ENCODE measurements at places on chromosomes 3 and 15. TPM values are rescaled to one million over a fixed set of nuclear protein-coding genes. Genes with fewer than 3 reads are reported as not detected.
A peak's percentile ranks its signal among the peaks of the same experiment; 100 is the strongest.

DNA sequence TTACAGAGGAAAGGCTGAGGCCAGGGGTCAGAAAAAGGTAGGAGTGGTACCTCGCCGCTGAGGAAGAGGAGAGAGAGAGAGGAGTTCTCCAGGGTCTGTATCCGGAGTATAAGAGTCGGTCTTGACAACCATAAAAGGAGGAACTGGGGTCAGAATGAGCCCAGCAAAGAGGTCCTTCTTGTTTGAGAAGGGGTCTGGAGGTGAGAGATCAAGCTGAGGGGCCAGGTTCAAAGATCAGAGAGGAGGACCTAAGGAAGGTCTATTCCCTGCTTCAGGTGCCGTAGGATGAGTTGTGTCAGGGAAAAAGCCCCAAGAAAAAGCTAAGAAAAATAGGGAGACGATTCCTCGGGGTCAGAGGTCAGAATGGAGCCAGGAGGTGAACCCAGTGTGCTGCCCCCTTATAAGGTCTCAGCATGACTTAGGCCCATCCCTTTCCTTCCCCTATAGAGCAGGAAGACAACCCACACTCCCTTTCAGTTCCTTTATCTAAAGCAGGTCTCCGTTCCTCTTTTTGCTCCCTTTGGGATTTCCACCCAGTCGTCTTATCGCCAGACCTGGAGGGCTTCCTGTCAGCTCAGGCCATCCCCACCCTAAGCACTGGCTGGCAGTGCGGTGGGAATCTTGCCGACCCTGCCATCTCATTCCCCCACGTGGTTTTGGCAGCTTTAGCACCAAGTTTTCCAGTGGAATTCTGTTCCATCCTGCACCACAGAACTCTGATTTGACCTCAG, 651 bp downstream of the MTMR14 start:
- DNase-seq: no peak

GRCh38 chr3:157064402-157064801, 95.5 kb downstream of the CCNL1 start:
- no peak for DNase-seq

- no peak for DNase-seq
Measured at GRCh38 chr3:66713921-66714320, 213.1 kb upstream of the LRIG1 start.

RAB6B gene
- total RNA-seq: 8.9 TPM

DNA sequence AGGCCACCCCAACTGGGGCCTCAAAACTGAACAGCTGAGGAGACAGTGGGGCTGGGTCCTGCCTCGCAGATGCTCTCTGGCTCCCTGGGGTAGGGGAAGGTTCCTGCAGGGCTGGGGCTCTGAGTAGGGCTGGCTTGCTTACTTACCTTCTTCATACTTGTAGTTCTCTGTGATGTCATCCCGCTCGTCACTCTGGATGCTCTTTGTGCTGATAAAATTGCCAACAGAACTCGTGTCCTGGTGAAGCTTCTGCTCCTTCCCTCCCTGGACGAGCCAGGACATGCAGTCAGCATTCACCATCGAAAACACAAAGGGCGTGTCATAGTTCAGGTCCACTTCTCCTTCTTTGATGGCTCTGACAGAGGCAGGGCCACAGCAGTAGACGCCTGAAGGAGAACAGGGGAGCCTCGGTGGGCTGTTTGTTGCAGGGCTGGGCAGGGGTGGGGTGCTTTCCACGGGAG, 17.9 kb upstream of the EPB42 start:
- no peak for DNase-seq

CISH gene
- 8.6 TPM for total RNA-seq

TNFAIP8L3 gene
- 151 TPM for total RNA-seq

DNA sequence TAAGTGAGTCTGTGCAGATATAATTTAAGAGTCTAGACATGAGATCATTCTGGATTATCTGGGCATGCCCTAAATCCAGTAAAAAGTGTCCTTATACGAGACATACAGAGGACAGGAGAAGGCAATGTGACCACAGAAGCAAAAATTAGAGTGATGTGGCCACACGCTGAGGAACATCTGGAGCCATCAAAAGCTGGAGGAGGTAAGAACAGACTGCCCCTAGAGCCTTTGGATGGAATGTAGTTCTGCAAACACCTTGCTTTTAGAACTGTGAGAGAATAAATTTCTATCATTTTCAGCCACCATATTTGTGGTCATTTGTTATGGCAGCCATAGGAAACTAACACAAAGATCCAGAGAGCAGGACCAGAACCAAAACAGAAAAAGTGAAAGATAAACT, 41.0 kb downstream of the CD200 start:
- DNase-seq: no peak

DNA sequence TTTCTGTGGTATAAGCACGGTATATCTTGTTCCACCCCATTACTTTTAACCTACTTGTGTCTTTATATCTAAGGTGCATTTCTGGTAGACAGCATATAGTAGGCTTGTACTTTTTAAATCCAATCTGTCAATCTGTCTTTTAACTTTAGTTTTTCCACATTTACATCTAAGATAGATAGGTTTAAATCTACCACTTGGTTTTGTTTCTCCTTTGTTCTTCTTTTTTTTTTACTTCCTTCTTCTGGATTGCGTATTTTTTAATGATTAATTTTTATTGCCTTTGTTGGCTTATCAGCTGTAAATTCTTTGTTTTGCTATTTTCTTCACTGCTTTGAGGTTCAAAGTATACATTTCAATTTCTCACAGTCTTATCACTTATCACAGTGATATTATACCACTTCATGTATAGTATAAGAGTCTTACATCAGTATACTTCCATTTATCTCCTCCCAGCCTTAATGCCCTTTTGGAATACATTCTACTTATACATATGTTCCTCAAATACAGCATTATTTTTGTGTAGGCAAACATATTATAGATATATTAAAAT, 31.0 kb downstream of the IQCB1 start:
- no peak for DNase-seq

DNA sequence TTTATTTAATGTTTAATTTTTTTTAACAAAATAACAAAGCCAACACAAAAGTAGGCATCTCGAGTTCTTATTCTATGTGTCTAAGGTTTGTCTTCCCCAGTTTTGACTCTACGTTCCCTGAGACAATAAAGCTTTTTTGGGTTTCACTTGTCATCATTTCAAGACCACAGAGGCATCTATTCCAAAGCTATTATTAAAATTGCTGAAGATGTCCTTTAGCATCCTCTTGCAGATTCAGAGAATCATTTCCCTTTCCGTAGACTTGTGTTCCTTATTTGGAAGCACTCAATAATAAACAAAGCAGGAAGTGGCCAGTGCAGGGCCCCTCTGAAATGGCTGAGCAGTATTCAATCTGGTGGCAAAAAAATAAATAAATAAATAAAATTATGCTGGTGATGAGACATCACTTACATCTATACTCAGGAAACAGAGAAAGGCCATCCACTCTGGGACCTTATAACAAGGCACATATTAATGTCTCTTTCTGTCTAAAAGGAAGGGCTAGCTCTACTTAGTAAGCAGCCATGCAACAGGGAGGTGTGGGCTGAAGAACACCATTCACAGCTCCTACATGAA, 362.3 kb downstream of the WDR72 start:
- DNase-seq: no peak

DNA sequence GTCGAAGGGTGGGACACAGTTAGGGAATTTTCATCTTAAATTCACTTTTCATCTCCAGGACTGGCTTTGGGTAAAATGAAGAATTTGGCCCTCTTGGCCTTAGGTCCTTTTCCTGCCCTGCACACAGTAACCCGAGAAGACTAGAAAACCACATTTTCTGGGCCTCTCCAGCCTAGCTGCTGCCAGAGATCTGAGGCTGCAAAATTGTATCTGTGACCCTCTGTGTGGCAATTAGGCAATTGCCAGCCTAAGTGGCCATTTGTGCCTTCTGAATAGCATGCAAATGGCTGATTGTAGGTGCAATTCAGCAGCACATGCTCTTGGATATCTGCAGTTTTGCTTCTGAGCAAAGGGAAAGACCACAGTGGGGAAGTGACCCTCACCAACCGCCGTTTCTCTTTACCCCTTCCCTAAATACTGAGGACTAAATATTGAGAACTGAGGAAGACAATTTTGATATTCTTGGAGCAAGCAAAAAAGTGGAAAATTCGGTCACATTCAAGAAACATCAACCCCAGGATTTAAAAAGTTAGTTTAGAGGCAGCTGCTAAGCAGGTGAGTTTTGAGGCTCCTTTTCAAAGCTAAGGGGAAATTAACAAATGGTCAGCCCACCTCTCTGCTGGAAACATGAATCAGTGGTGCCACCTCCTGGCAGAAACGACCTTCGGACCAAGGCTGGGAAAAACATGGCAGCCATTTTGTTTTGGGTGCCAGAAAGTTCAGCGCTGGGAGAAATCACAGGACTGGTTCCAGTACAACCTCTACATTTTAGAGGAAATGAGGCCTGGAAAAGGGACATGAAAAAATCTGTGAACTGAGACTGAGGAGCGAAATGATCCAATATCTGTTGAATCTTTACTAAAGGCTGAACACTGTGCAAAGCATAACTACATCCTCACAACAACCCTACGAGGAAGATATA, 56.6 kb upstream of the PRTG start:
- no peak for DNase-seq

TGM4 gene
- not detected for total RNA-seq

DNA sequence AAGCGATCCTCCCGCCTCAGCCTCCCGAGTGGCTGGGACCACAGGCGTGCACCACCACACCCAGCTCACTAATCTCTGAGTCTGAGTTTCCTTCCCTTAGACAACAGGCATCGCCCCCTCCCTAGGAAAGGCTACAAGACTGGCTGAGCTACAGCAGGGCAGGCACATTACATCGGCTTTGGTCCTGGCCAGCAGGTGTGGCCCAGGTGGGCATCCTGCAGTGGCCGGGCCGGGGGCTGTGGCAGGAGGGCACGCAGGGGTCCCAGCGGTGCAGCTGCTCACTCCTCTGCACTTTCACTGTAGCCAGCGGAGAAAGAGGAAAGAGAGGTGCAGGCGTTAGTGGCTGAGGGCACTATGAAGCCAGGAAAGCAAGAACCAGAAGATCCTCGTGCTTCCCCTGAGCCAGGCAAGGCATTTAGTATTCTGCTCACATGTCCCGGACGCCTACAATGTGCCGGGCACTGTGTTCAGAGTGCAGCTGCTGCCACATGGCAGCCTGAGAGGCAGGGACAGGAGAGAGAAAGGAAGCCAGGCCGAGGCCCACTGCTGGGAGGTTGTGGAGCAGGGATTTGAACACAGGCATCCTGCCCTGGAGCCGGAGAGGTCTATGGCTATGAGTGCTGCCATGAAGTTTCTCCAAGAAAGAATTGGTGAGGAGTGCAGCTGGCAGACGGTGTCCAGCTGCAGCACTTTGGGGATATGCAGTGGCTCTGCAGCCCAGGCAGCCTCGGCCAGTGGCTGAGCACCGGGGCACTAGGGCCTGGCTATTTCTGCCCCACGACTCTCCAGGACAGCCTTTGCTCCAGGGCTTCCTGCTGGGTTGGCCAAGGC, 22.3 kb downstream of the GRIP2 start:
- peak; percentile 59 for DNase-seq

EFHB gene
- total RNA-seq: 0.90 TPM

GRCh38 chr3:110261141-110261540, 810.5 kb upstream of the NECTIN3 start:
- no peak for DNase-seq

- DNase-seq: no peak
Measured at GRCh38 chr3:167976516-167977361, 119.0 kb downstream of the GOLIM4 start.

DNA sequence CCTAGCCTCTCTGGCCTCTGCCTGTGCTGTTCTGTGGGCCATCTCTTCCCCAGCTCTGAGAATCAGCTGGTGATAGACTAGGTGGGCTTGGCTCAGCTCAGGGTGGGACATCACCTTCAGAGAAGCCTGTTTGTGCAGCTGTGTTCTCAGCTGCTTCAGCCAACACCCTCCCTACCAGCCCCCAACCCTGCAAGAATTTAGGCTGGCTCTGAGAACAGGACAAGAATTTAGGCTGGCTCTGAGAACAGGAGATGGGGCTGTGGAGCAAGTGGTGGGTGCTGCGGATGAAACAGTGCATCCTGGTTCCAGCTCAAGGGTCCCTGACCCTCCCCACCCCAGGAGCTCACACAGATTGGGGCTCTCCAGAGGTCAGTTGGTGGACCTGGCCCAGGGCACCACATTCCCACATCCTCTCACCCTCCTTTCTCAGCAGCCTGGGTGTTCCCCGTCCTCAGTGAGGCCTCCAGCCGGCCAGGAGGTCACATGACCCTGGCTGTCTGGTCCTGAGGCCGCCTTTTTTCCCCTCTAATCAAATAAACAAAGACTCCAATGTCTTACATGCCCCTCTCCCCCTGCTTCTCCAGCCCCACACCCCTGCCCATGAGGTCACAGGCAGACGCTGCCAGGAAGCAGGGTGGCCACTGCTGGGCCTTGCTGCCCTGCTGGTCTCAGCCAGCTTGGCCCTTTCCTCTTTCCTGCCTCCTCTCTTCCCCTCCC, 14.9 kb downstream of the PLEKHO2 start:
- no peak for DNase-seq

ZPLD1 gene
- 1.5 TPM for total RNA-seq

DNA sequence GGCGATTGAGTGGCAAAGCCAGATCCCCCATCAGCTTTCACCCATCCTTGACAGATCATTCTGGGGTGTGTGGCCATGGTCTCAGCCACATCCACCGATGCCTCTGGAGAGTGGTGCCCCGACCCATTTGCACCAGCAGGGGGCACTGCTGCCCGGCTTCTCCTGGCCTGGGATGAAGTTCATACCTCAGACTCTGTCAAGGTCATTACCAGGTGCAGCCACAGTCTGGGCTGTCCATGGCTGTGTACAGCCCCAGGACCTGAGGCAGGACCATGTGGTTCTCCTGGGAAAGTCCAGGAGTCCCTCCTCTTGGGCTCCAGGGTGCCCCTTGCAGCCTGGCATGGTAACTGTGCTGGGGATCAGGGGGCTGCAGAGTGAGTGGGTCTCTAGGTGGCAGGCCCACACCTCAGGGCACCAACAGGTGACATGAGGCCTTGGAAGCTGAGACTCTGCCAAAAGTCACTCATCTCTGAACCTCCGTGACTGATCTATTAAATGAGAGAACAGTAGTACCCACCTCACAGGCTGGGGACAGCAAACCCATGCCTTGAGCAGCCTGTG, 67.2 kb downstream of the CACNA2D2 start:
- peak; percentile 91 for DNase-seq

OR5K2 gene
- total RNA-seq: not detected

NOX5 gene
- total RNA-seq: 0.09 TPM

GRCh38 chr3:87082796-87083440, 92.0 kb upstream of the VGLL3 start:
- DNase-seq: no peak

GRCh38 chr15:32700501-32701150, 17.2 kb upstream of the GREM1 start:
- DNase-seq: no peak

GRCh38 chr3:170417090-170417489, 1.6 kb upstream of the CLDN11 start:
- no peak for DNase-seq

VILL gene
- 5.9 TPM for total RNA-seq

GRCh38 chr3:141360888-141361598, 7.3 kb upstream of the ZBTB38 start:
- no peak for DNase-seq

EOMES gene
- 0.32 TPM for total RNA-seq

- DNase-seq: no peak
Measured at GRCh38 chr15:67549736-67550135, 7.2 kb downstream of the MAP2K5 start.
